ENCODE measurements at places on chromosomes 3 and 15. TPM values are rescaled to one million over a fixed set of nuclear protein-coding genes. Genes with fewer than 3 reads are reported as not detected.
A peak's percentile ranks its signal among the peaks of the same experiment; 100 is the strongest.

Gene CPNE4
- not detected for total RNA-seq

Gene RHOV
- total RNA-seq, result 0.49 TPM

Gene LDHAL6B
- not detected for total RNA-seq

GRCh38 chr15:78850352-78850751 lies 22.3 kb upstream of the MORF4L1 start:
- DNase-seq, result no peak

GRCh38 chr15:36332301-36332700 lies 247.1 kb upstream of the CDIN1 start:
- no peak for DNase-seq

GRCh38 chr3:32175607-32176197 lies 62.8 kb upstream of the CMTM8 start:
- DNase-seq, result peak; percentile 48

DNA sequence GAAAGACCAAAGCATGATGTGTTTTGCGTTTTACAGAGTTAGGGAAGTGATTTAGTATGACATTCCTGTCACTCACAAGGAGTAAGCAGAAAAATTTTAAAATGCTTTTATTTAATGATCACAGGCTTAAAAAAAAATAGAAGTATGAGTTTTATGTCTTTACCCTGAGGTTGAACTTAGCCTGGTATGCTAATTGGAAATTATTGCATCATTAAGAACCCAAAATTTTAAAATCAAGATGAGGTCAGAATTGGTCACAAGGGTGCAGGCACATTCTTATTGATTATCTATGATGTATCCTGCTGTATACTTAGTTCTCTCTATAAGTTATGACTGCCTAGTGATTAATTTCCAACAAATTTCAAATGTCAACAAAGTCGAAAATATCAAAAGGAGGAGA lies 585.6 kb upstream of the ALCAM start:
- DNase-seq, result no peak

DNA sequence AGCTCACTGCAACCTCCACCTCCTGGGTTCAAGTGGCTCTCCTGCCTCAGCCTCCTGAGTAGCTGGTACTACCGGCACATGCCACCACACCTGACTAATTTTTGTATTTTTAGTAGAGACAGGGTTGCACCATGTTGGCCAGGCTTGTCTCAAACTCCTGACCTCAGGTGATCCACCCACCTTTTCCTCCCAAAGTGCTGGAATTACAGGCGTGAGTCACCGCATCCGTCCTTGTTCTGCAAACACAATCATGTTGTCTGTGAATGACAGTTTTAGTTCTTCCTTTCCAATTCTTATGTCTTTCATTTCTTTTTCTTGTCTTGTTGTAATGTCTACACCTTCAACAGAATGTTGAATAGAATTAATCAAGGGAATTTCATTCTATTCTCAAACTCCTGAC lies 16.3 kb upstream of the SMCO1 start:
- no peak for DNase-seq

DNA sequence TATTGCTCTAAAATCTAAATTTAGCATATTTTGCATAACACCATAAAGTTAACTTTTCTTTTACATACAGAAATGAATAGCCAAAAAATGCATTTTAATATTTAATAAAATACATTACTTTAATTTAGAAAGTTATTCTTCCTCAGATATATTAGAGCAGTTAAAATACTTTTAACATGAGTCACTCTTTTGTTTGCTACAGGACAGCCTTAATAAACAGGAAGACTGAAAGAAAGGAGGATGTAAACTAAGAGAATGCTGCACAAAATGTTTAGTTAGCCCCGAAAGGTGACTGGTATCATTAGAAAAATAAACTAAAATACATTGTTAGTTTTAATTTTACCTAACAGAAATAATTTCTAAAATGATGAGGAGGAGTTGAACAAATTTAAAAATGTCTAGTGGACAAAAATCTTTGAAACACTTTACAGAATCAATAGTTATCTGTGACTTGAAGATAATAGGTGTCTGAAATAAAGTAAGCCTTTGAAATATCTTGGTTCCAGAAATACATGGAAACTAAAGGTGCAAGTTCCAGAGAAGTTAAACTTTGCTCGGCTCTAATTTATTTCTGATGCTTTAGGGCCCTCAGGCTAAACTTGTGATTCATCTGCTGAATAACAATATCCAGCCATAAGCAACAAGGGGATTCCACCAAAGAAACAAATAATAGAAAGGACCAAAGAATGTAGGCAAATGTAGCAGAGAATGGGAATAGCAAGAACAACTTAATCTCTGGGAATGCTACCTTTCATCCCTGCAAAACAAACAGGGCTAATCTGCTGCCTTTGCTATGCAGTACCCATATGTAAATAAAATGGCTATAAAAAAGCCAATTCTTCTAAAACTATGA lies 138.3 kb upstream of the UBP1 start:
- DNase-seq, result no peak

DNA sequence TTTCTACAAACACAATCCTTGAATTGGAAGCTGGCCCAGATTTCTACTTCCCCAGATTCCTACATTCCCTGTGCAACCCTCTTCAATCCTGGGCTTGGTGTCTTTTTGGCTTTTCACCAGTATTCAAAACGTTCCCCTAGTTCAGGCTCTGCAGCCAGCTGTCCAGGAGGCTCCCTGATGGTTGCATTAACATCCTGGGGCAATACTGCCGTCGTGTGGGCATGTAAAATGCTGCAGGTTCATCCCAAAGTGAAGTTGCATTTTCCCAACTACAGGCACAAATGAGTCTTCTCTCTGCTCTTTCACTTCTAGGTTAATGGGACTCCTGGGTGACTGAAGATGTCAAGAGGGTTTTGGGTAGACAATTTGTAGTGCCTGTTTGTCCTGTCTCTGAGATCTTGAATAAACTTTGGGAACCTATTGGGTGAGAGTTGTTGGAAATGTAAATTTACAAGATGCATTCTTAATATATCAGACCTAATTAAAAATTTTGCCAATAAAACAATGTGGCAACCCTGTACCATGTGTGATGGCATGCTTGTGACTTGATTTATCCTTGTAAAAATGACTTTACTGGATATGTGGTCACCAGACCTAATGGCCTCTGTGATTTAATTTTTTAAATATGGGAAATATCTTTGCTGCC lies 28.6 kb downstream of the SOX14 start:
- no peak for DNase-seq

Data from activated T-cell treated with anti-CD3 and anti-CD28 coated beads, Interleukin-2, amount 50 U/mL, for 4 hours (primary cell).